GM12892 (cell line): ENCODE measurements at places on chromosomes 1 and 21.
A peak's percentile ranks its signal among the peaks of the same experiment; 100 is the strongest.

DNA sequence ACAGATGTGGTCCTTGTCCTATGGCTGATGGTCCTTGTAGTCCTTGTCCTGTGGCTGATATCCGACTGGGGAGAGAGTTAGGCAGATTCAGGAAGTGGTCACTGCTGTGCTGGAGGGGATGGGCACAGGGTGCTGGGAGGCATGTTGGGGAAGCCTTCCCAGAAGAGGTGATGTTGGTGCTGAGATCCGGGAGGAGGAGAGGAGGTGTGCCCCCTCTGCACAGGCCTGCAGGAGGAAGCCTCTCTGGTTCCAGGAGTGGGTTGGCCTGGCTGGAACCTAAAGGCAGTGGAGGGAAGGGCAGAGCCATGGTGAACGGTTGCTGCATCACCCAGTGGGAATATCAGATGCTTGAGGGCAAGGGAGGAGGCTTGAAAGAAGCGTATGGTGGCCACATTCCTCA, 14.7 kb downstream of the COQ8A start:
- DNase-seq = no peak

DNA sequence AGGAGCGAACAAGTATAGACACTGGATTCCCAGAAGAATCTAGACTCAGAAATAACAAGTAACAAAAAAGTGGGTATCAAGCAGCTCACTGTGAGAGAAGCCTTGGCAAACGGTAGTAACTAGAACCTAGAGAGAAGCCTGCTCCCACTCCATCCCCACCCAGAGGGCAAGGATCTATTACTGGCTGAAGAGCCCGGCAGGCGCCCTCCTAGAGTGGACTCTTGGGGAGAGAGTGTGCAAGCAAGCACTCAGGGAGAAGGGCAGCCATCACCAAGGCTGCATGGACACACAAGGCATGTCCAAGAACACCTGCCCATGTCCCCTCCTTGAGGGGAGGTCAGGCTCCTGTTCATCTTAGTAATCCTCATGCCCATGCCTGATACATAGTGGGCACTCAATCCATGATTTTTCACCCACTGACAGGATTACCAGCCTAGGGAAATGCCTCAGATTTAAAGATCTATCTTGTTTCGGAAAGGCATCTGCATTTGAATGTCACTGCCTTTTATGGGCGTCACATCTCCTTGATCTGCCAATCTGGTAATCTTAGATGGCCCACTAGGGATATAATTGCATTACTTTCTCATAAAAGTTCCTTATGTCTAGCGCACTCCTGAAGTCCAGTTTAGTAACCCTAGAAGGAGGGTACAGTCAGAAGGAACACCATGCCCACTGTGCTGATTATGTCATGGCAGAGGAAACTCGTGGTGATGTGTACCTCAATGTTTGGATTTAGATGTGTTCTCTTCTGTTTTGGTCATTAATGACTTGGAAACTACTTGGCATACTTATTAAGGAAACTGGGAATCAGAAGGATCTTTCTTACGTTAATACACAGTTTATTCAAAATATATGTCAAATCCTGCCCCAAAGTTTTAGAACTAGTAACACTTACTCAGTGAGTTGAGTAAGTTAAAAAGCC, 14.4 kb downstream of the CNN3 start:
- DNase-seq = no peak

GRCh38 chr1:207810606-207811295, 58.9 kb downstream of the CD46 start:
- DNase-seq = no peak

- DNase-seq = no peak
Measured at GRCh38 chr1:33586795-33587194, 114.3 kb downstream of the ZSCAN20 start.

DNA sequence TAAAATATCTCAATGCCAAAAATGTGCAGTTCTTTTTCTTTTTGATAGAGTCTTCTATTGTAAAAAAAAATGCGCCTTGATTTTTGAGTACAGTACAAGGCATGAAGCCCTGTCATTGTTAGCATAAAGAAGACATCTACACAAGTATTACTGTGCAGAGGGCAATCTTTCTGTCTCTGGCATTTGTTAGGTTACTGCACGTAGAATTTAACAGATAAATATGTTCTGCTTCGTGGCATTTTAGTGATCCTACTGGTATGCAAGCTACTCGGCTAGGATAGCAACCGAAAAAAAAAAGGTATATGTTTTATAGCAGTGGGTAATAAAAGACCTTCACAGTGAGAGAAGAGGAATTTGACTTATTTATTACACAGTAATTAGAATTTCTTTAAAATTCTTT, 492.9 kb upstream of the ADGRL2 start:
- no peak for DNase-seq

DNA sequence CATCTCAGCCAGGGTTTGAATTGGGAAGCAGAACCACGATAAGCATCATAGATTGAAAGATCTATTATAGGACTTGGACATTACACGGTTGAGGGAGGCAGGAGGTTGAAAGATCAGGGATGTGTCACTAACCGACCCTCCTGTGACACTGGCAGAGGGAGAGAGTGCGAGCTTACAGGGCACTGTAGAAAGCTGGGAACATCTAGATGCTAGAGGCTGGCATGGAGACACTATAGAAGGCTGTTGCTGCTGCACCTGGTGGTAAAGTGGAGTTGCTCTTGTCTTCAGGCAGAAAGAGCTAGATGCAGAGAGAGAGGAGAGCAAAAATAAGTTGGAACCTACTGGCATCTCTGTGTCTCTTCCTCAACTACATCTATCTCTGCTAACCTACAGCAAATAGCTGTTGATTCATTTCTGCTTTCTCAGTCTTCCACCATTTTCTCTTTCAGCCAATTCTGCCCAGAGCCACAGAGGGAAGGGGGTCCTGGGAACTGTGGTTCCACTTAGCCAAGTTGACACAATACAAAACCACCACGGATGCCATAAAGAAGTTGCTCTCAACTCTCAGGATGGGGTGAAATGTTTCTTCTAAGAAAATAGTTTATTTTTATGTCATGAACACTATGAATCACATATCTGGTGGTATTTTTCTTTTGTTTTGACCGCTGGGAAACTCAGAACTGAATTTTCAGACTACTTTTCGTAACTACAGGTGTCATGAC, 155.9 kb downstream of the ZNF281 start:
- peak; percentile 25 for DNase-seq

- DNase-seq = no peak
Measured at GRCh38 chr1:41349361-41350054, 11.7 kb upstream of the FOXO6 start.

- DNase-seq = no peak
Measured at GRCh38 chr1:116983678-116984077, 17.9 kb upstream of the CD101 start.

DNA sequence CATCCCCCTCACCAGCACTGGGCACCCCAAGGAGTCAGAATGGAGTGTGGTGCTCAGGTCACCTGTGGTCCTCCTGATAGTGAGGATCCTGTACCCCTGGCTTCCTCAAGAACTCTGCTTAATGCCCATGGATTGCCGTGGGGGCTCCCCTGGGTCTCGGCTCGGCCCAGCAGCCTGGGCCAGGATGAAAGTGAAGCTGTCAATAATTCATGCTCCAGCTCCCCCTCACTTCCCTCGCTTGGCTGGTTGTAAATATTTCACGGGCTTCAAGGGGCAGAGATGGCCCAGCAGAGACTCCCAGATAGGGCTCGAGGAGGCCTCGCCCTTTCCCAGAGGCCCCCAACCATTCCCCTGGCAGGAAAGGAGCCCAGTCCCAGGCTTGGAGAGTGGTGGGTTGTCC, 42.6 kb upstream of the KCNA10 start:
- no peak for DNase-seq

DNA sequence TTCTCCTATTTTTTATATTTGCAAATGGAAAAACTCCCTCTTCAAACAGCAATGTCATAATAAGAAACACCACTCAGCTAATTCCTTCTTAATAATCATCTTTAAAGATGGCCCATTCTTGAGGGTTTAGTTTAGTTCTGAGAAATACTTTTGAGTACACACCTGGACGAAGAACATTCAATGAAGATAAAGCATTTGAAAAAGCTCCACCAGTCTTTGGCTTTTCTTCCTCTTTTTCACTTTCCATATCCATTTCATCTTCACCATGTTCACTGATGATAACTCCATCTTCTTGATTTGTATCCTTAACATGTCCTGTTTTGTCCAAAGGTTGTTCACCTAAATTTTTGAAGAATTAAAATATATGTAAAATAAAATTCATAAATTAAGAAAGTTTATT, 7.4 kb downstream of the PAXBP1 start:
- DNase-seq = no peak

DNA sequence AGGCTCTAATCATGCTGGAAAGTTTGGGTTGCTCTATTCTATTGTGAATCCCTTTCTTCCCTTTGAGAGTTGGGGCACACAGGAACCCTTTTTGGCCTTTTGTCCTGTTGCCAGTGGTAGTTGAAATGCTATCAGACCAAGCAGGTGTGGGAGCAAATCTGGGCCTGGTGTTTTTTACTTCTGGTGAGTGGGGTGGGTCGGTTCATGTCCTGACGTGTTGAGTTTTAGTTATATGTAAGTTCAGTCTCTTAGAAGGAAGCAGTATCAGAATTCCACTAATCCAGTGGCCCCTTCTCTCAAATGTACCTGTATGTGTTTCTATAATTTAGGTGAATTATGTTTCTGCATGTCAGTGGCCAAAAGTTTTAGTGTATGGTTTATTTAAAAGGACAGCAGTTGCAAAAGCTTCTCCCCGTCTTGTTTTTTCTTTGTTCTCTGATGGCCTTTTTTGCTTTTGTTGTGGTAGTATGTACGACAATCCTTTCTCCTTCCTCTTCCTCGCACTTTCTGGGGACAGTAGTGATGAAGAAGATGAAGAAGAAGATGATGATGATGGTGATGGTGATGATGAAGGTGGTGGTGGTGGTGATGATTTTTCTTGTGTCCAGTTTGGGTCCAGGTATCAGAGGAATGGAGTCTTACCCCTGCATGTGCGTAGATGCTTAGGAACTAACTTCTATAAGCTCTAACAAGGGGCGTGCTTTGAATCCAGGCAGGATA, 74.2 kb downstream of the UBE4B start:
- no peak for DNase-seq

DNA sequence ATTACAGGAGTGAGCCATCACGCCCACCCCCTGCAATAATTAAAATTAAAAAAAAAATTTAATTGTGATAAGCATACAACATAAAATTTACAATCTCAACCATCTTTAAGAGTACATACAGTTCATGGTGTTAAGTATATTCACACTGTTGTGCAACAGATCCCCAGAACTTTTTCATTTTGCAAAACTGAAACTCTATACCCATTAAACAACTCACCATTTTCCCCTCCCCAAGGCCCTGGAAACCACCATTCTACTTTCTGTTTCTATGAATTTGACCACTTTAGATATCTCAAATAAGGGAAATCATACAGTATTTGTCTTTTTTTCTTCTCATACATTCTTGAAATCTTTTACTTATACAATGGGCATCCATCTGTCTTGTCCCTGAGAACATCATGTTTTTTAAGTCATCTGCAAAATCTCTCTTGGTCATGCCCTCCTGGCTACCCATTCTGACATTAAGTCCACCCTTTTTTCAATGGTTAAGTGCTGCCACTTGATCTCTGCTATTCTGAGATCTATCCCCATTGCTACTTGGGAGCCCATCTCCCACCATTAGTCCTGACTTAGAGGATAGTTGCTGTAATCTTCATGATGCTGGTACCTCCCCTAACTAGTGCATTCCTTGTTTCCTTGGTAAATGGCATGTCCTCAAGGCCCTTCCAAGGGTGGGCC, 39.4 kb upstream of the ZFYVE9 start:
- DNase-seq = no peak

GRCh38 chr1:67722292-67722944, 37.4 kb downstream of the GADD45A start:
- DNase-seq = no peak

DNA sequence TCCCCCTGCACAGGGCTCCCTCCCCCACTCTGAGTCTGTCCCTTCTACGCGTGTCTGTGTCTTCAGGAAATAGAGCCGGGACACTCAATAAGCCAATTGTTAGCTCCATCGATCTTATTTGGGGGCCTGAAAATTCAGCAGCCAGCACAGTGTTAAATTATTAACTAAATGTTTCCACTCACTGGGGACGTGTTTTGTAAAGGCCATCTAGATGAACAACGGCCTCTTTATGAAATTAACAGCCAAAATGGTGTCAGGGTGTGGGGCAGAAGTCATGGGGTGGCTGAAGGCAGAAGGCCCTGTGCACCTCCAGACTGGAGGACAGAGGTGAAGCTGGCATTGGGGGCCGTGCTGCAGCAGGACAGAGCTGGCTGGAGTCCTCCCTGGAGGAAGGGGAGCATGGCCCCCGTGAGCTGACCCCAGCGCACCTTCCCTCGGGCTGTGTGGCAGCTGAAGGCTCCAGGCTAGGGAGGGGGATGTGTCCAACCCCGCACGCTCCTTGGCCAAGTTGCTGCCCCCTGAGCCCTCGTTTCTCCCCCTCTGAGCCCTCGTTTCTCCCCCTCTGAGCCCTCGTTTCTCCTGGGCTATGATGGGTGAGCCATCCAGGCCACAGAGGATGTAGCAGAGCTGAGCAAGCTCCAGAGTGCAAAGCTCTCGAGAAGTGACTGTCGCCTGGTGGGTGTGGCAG, 113.8 kb upstream of the ARHGEF16 start:
- DNase-seq = no peak

GRCh38 chr1:221310180-221310579, 430.9 kb downstream of the HLX start:
- no peak for DNase-seq

DNA sequence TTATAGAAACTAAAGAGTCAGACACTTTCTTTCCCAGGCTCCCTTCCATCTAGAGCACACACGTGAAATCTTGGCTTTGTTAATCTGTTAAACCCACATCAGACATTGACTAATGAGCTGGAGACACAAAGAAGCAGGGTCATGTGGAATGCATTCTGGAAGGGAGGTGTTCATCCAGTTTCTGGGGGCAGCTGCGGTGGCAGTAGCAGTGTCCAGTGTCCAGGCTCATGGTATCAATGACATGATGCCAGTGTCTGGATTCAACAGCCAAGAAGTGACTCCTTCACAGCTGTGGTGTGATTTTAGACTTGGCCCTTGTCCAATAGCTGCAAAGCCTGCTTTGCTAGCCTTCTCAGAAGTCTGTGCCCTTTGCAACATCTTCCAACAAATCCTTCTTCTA, 95.2 kb downstream of the NTPCR start:
- no peak for DNase-seq

- DNase-seq = no peak
Measured at GRCh38 chr1:75861831-75862230, 65.1 kb downstream of the MSH4 start.

GRCh38 chr21:42193721-42194120, 25.2 kb upstream of the ABCG1 start:
- no peak for DNase-seq

DNA sequence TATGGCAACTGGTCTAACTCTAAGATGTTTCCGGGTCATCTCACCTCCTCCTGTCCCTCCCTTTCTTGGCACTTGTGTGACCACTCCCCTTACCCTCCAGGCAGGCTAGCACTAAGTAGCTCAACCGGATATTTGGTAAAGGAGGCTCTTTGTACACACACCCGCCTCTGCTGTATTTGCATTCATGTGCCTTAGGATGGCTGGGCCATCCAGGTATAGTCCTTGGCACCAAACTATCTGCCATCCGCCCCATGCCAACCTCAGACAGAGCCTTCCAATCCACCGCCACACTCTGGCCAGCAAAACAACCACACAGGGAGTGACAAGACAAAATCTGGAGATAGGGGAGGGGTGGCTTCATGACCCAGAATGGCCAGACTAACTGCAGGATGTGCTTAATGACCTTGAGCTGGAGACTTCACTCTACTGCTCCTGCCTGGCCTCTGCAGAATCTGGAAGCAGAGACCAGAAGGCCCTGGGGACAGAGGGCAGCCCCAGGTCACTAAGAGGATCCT, 59.5 kb downstream of the CDK18 start:
- DNase-seq = no peak

GRCh38 chr1:223765719-223766340, 53.5 kb downstream of the CAPN2 start:
- DNase-seq = no peak

- no peak for DNase-seq
Measured at GRCh38 chr1:5979536-5980313, 12.5 kb downstream of the NPHP4 start.
